ENCODE measurements at places on chromosomes 5 and 9. TPM values are rescaled to one million over a fixed set of nuclear protein-coding genes. Genes with fewer than 3 reads are reported as not detected.

ANKRD18B gene
- total RNA-seq = 1.1 TPM

FOXD4L6 gene
- total RNA-seq = not detected

GRCh38 chr9:78207319-78207718 lies 28.6 kb upstream of the CEP78 start:
- no peak overlapping the region for H3K27ac ChIP-seq
- no peak for DNase-seq
- H3K4me3 ChIP-seq = no peak overlapping the region
- H3K4me1 ChIP-seq = peaks cover 20% of the 10 kb centered on the region
- no peaks in the 10 kb centered on the region for H3K27me3 ChIP-seq

DNA sequence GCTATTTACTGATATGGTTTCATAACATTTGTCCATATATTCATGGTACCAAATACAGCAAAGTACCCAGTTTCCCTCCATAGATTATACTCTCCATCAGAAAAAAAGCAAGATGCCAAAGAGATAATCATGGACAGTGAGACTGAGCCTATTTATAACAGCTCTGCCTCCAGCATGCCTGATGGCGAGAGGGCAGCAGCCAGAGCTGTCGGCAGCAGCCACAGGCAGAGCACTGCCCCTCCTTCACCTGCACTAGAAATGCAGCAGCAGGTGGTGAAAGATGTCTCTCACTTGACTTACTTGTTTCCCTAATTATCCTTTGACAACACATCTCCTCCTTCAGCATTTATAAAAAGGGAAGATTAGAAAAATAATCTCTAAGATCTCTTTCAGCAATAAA lies 32.4 kb downstream of the CTNNAL1 start:
- H3K27me3 ChIP-seq = no peaks in the 10 kb centered on the region
- DNase-seq = no peak
- no peaks in the 10 kb centered on the region for H3K4me1 ChIP-seq
- H3K36me3 ChIP-seq = peaks cover 4% of the 10 kb centered on the region

DNA sequence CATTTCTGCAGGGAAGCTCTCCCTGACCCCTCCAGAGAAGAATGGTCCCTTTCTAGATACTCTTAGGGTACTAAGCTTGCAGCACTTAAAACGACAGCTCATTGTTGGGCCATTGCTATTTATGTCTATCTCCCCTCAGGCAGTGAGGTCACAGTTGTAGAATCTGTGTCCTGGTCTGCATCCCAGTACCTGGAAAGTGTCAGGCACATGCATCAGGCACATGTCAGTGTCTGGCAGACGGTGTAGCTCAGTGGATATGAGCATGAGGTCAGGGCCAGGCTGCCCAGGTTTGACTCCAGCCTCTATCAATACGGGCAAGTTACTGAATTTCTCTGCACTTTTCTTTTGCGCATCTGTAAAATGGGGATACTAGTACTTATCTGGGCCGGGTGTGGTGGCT lies 22.2 kb upstream of the EEIG1 start:
- peaks cover 20% of the 10 kb centered on the region for H3K4me1 ChIP-seq
- H3K27ac ChIP-seq = no peak overlapping the region
- no peak overlapping the region for H3K4me3 ChIP-seq
- H3K36me3 ChIP-seq = peaks cover 4% of the 10 kb centered on the region
- DNase-seq = no peak

SDHA gene
- 144 TPM for total RNA-seq

STKLD1 gene
- 0.71 TPM for total RNA-seq

SPATA9 gene
- total RNA-seq = not detected

FGF10 gene
- total RNA-seq = not detected

- no peaks in the 10 kb centered on the region for H3K27me3 ChIP-seq
- no peaks in the 10 kb centered on the region for H3K36me3 ChIP-seq
- DNase-seq = no peak
- H3K27ac ChIP-seq = no peak overlapping the region
- no peak overlapping the region for H3K4me3 ChIP-seq
Observed at GRCh38 chr5:146681585-146682105, 165.7 kb upstream of the GPR151 start.

- no peak overlapping the region for H3K27ac ChIP-seq
- peaks cover 45% of the 10 kb centered on the region for H3K27me3 ChIP-seq
- DNase-seq = no peak
- H3K4me1 ChIP-seq = peaks cover 25% of the 10 kb centered on the region
- no peaks in the 10 kb centered on the region for H3K36me3 ChIP-seq
- peak overlapping the region; percentile 69 for H3K4me3 ChIP-seq
Observed at GRCh38 chr5:108727236-108727650, 20.5 kb upstream of the FER start.

GRCh38 chr5:78611126-78611605 lies 37.4 kb downstream of the LHFPL2 start:
- H3K4me3 ChIP-seq = no peak overlapping the region
- H3K27ac ChIP-seq = no peak overlapping the region
- no peaks in the 10 kb centered on the region for H3K36me3 ChIP-seq
- peaks cover 18% of the 10 kb centered on the region for H3K27me3 ChIP-seq
- H3K4me1 ChIP-seq = no peaks in the 10 kb centered on the region

DNA sequence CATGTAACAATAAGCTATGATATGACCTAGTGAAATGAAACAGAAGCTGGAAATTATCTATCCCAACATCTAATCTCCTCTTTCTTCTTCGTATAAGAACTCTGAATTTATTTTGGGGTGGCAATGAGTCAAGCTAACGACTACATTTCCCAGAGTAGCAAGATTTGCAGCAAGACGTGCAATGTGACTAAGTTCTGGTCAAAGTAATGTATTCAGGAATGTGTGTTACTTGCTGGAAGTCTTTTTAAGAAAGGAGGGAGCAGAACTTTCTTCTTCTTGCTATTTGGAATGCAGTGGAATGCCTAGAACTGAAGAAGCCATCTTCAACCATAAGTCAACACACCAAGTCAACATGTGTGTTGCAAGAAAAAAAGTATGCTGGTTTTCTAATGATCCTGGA lies 406.6 kb upstream of the MEF2C start:
- H3K4me1 ChIP-seq = no peaks in the 10 kb centered on the region
- H3K27ac ChIP-seq = no peak overlapping the region
- no peaks in the 10 kb centered on the region for H3K36me3 ChIP-seq
- H3K4me3 ChIP-seq = no peak overlapping the region
- DNase-seq = no peak

- H3K4me3 ChIP-seq = no peak overlapping the region
- no peak for DNase-seq
- H3K4me1 ChIP-seq = peaks cover 7% of the 10 kb centered on the region
- H3K27me3 ChIP-seq = peaks cover 18% of the 10 kb centered on the region
- no peak overlapping the region for H3K27ac ChIP-seq
Observed at GRCh38 chr5:103254921-103255320, 3.6 kb upstream of the MACIR start.

INSL4 gene
- not detected for total RNA-seq

DNA sequence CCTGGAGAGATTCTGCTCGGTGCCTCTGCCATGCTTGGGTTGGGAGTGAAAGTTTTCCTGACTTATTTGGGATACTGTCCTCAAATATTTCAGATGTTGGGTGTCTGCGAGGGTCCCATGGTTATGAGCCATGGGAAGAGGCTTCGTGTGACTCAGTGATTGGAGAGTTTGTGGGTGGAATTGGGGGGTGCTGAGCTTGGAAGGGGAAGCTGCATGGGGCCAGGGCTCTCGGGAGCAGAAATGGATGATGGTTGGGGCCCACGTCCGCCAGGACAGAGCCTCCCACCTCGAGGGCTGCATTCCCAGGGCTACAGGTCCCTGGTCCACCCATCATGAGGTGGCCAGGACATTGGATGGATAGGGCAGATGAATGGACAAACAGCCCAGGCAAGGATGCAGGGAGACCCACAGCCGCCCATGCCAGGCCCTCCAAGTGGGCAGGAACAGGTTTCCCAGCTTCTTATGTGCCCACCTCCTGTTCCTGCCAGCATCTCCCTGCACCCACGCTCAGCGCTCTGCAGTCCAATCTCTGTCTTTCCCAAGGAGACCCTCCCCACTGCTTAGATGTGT lies 5.5 kb downstream of the OBP2B start:
- no peak overlapping the region for H3K27ac ChIP-seq
- no peak for DNase-seq
- H3K36me3 ChIP-seq = no peaks in the 10 kb centered on the region
- H3K27me3 ChIP-seq = peaks cover 3% of the 10 kb centered on the region

GRCh38 chr5:37665889-37666288 lies 174.0 kb downstream of the GDNF start:
- H3K4me1 ChIP-seq = no peaks in the 10 kb centered on the region
- H3K27ac ChIP-seq = no peak overlapping the region
- no peak overlapping the region for H3K4me3 ChIP-seq

DNA sequence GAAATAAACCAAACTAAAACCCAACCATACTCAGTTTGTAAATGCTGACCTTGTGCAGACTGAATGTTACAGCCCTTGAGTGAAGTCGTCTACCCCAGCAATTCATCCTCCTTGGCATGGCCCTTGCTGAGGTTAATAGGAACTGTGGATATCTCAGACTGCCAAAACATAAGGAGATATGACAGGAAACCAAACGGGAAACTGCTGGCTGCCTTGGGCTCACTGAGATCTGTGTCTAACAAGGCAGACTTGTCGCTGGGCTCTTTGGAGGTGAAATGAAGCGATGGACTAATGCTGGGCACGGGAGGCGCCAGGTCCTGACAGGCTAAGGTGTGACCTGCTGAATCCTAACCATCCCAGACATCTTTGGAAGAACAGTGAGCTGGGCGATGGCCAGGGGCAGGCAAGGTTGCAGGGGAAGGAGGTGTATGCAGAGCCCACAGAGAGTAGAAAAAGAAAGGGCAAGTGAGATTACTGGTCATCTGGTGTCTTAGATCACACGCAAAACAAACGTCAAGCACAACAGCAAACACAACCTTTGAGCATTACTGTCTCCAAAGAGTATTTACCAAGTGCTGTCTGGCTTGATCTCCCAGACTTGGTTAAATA lies 44.6 kb upstream of the ALDH1A1 start:
- H3K4me3 ChIP-seq = no peak overlapping the region
- no peaks in the 10 kb centered on the region for H3K36me3 ChIP-seq
- no peaks in the 10 kb centered on the region for H3K4me1 ChIP-seq
- no peak for DNase-seq
- H3K27ac ChIP-seq = no peak overlapping the region
- H3K27me3 ChIP-seq = peaks cover 13% of the 10 kb centered on the region

- no peak overlapping the region for H3K27ac ChIP-seq
- H3K4me3 ChIP-seq = no peak overlapping the region
- H3K36me3 ChIP-seq = no peaks in the 10 kb centered on the region
- no peaks in the 10 kb centered on the region for H3K27me3 ChIP-seq
- no peaks in the 10 kb centered on the region for H3K4me1 ChIP-seq
Observed at GRCh38 chr9:11192993-11193392, 580.2 kb upstream of the PTPRD start.

GRCh38 chr9:121858788-121859187 lies 207.4 kb downstream of the DAB2IP start:
- H3K27ac ChIP-seq = no peak overlapping the region
- H3K4me1 ChIP-seq = no peaks in the 10 kb centered on the region
- no peaks in the 10 kb centered on the region for H3K27me3 ChIP-seq

GRCh38 chr5:35061211-35061770 lies 13.5 kb upstream of the AGXT2 start:
- H3K27me3 ChIP-seq = peaks cover 17% of the 10 kb centered on the region
- H3K36me3 ChIP-seq = no peaks in the 10 kb centered on the region
- DNase-seq = no peak

CFAP77 gene
- not detected for total RNA-seq

DNA sequence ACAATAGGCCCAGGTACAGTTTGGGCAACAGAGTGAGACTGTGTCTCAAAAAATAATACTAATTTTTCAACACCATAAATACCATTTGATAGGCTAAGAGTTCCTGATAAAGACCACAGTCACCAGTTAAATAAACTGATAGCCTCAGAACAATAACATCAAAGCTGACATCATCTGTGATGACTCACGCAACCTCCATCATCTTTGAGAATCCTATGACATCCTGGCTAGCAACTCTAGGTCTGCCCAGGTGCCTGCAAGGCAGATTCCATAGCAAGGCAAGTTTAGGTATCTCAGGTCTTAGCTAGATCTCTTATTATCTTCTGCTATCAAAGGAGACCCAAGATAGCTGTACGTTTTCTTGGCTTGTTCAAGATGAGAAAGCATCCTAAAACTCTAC lies 30.5 kb upstream of the UBAP2 start:
- no peaks in the 10 kb centered on the region for H3K27me3 ChIP-seq
- H3K4me3 ChIP-seq = no peak overlapping the region
- no peaks in the 10 kb centered on the region for H3K36me3 ChIP-seq

- no peak overlapping the region for H3K27ac ChIP-seq
- H3K4me1 ChIP-seq = peaks cover 11% of the 10 kb centered on the region
- no peak overlapping the region for H3K4me3 ChIP-seq
- DNase-seq = no peak
- peaks cover 13% of the 10 kb centered on the region for H3K27me3 ChIP-seq
Observed at GRCh38 chr9:91503673-91504081, 80.0 kb upstream of the NFIL3 start.

DNA sequence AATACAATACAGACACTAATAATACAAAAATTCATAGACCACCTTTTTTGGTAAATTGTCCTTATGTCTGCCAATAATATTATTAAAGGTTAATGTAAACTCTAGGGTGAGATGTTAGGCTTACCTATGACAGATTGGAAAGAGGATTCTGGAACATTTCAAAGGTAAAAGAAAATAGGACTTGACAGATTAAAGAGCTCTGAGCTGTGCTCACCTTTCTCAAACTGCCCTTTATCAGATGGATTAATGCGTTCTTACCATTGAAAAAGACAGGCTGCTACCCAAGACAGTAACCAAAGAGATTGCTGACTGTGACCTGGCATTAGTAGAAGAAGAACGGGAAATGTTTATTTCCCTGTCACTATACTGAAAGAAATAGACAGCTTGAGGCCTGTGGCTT lies 156.1 kb upstream of the MRPS30 start:
- H3K27ac ChIP-seq = no peak overlapping the region
- DNase-seq = no peak
- no peaks in the 10 kb centered on the region for H3K4me1 ChIP-seq
- no peaks in the 10 kb centered on the region for H3K27me3 ChIP-seq
- H3K4me3 ChIP-seq = no peak overlapping the region

EHMT1 gene
- 87.1 TPM for total RNA-seq

MEGF10 gene
- total RNA-seq = not detected

GRCh38 chr5:122844910-122845228 lies 544 bp upstream of the SNX24 start:
- no peaks in the 10 kb centered on the region for H3K36me3 ChIP-seq
- peak overlapping the region; percentile 78 for H3K4me3 ChIP-seq
- peak overlapping the region; percentile 28 for H3K27ac ChIP-seq
- peaks cover 5% of the 10 kb centered on the region for H3K27me3 ChIP-seq
- no peak for DNase-seq
- H3K4me1 ChIP-seq = peaks cover 38% of the 10 kb centered on the region

DNA sequence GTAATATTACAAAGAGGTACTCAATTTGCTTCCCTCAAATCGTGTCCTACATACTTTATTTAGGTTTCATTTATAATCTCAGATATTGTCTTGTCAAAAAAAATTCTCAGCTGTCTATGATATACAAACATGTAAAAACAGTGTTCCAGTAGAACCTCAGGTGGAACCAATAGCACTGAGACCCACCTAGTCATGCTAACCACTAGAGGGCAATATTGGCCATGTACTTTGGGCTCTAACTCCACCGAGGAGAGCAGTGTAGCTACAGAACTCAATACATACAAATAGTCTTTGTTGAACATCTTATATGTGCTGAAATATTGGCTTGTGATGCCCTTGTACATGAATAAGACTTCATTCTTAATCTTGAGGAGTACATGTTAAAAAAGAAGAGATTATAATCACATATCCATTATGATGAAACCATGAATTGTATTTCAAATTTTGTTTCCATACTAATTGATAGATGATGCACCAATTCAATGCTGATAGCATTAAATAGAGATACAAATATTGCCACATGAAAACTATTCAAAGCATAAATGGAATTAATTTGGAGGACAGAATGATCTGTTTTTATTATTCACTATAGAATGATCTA lies 71.2 kb upstream of the CNTLN start:
- H3K4me3 ChIP-seq = no peak overlapping the region
- no peak for DNase-seq
- no peaks in the 10 kb centered on the region for H3K27me3 ChIP-seq
- no peaks in the 10 kb centered on the region for H3K4me1 ChIP-seq

GPX3 gene
- not detected for total RNA-seq

Data from activated CD4-positive, alpha-beta memory T cell treated with anti-CD3 and anti-CD28 coated beads, Interleukin-2, amount 10 ng/mL, durations not matched to agents 7 days and 5 days (primary cell).